ENCODE measurements at places on chromosomes 4 and X.

GRCh38 chr4:1759170-1759817 is 33.8 kb upstream of the FGFR3 start:
- no peak for DNase-seq

GRCh38 chrX:48683411-48683982 is at the start of gene WAS:
TSS of gene WAS (plus strand) at chrX:48683799. CDS start at chrX:48683854, 55 bp downstream.
- no peak for DNase-seq

- no peak for DNase-seq
These were observed 20.0 kb upstream of the AADAT start for GRCh38 chr4:170109586-170110284.

GRCh38 chrX:13764765-13765164 is 30.2 kb downstream of the OFD1 start:
- DNase-seq: no peak

- DNase-seq: no peak
These were observed 9.0 kb downstream of the HMGB2 start for GRCh38 chr4:173325007-173325736.

- DNase-seq: no peak
These were observed 23.4 kb downstream of the SLC10A7 start for GRCh38 chr4:146498291-146498690.

DNA sequence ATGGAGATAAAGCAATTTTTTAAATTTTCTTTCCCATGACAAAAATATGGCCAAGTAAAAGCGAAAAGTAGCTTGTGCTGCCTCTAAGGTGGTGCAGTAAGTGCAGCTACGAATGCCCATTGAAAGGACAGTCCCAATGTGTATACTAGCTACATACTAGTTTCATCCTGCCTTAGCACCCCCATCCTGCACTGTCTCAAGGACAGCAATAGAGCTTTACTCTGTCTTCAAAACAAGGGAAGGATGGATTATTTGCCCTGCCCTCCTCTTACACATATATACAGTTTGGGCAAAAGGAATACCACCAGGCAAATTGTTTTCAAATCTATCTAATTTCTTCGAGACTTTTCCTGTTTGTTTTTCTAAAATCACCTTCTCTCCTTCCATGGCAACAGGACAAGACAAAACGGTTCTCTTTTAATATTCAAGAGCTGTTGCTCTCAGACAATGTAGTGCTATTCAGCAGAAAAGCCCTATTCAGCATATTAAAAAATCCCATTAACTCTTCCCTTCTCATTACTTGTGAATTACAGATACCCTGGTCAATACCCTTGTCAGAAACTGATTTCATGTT is 75.1 kb upstream of the SLC7A11 start:
- DNase-seq: no peak

- no peak for DNase-seq
These were observed 27.4 kb downstream of the RNF212 start for GRCh38 chr4:1086011-1086410.

GRCh38 chr4:165631912-165632311 is 241.1 kb upstream of the TLL1 start:
- no peak for DNase-seq

GRCh38 chrX:21382715-21383114 is 8.5 kb downstream of the CNKSR2 start:
- no peak for DNase-seq

- DNase-seq: peak; percentile 13
These were observed 26.7 kb downstream of the BCLAF3 start for GRCh38 chrX:19964017-19964710.

- DNase-seq: peak; percentile 25
These were observed 24.0 kb downstream of the GIMD1 start for GRCh38 chr4:106344647-106344970.

DNA sequence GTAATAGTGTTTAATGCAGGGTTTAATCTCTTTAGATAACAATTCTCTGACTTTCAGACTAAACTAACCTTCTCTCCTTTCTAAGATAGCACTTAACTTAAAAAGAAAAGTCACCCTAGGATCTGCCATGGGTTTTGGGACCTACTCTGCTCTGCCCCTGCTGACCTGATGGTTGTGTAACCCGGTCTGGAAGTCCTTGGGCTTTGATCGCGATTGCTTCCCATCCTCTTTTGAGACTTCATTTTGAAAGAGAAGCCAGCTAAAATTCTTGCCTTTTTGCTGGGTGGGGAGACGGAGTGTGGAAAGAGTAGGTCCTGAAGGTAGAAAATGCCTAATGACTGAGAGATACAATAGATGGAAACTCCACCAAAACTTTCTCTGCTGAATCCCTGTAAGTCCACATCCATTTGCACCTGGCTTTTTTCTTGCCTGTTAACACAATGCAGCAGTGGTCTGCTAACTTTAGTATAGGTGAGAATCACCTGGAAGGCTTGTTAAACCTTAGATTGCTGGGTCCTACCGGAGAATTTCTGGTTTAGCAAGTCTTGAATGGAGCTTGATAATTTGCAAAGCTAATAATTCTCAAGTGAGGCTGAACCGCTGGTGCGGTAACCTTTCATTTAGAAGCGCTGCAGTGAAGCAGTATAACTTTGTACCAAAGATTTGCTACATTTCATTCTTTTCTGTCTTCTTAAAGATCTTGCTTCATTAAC is 45.6 kb upstream of the CCSER1 start:
- no peak for DNase-seq

DNA sequence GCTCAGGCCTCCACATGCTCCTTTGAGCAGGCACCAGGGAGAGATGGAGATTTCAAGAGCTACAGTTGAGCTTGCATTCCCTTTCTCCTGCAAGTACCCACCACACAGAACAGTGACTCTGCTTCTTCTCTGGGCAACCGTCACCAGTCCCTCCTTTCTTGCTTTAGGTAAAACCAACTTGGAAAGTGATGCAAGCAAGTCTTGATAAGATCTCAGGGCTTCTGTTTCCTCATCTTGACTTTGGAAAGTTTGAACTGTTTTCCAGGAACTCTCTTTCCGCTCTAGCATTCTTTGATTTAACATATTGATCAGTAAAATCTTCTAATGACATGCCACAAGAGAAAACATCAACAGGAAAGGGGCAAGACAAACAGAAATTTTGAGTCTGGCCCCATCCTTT is 73.7 kb downstream of the USP46 start:
- no peak for DNase-seq

GRCh38 chr4:38242822-38243387 is 282.7 kb downstream of the PTTG2 start:
- no peak for DNase-seq

DNA sequence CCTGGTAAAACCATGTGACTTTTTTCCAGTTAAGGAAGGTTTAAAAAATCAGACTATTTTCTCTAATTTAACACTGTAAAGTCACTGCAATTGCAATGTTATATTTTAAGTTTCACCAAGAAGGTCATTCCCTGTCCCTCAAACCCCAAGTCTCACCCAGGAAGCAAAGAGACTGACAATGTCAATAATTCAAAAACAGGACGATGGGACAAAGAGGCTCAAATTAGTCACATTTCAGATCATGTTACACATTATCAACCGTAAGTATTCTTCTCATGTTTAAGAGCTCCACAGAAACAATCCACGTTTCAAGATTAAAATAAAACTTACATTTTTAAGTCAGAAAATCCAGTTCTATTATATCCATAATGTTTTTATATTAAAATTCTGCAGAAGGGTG is 13.2 kb downstream of the SHISA3 start:
- no peak for DNase-seq

DNA sequence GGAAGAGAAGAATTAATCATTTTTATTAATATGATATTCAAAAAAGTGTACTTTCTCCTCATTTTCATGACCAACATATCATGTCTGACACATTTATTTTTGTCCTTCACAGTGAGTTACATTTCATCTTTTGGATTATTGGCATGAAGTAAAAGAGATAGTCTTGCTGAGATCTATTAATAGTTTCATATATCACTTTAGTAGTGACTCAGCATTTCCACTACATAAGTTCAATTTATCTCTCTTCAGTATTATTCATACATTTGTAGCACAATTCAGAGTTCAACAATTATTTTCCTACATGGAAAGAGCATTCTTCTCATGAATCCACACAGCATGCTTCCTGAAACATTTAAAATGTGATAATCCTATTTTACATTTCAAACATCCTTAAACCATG is 1461.1 kb downstream of the TECRL start:
- DNase-seq: no peak

- no peak for DNase-seq
These were observed 41.9 kb upstream of the CBR4 start for GRCh38 chr4:169051761-169052593.

- no peak for DNase-seq
These were observed 108.0 kb upstream of the LEF1 start for GRCh38 chr4:108276690-108277089.

- no peak for DNase-seq
These were observed 839.1 kb downstream of the SH3BGRL start for GRCh38 chrX:82041034-82041433.

DNA sequence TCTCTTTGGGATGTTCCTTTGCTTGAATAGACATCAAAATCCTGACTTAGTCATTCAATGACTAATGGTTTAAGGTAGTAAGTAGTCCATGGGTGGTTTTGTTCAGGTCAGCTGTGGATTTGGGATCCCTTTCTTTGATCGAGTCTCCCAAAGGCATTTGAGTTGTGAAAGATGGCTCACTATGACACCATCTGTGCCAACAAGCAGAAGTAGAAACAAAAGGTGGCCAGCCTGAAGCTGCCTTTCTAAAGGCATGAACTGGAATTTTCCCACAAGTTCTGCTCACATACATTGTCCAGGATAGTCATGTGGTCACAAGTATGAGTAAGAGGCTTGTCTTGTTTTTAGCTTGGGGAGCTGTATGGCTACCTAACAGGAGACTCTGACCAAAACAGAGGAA is 129.9 kb downstream of the CCNG2 start:
- no peak for DNase-seq
